ENCODE measurements at places on chromosomes 4 and X.
A peak's percentile ranks its signal among the peaks of the same experiment; 100 is the strongest.

DNA sequence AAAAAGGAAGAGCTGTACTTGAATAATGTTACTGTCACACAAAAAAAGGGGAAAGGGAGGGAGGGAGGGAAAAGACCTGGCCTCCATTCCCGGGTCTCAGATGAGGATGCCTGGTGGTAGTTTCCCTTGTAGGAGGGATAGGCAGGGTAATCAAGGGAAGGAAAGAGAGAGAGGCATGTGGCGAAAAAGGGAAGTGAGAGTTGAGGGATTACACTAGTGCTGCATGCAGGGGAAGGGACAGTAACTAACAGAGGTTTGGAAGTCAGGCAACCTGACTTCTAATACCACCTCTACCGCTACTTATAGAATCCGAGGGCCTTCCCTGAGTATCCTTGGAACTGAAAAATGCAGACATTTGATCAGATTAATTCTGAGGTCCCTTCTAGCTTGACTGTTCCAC lies 821.7 kb upstream of the FTHL17 start:
- DNase-seq = no peak

DNA sequence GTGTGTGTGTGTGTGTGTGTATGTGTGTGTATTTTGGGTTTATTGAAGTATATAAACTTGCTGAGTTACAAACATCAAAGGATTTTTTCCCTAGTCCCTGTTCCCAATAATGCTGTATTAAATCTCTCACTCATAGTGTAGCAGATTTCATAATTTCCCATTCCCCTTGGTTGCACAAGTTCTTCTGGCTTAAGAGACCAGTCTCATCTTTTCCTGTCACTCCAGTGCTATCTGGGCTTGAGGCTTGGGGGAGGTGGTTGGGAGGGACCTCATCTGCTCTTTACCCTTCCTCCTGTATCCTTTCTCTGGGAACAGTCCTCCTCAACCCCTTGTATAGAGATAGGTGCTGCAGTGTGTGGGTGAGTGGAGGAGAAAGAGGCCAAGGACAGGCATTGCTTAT lies 285.4 kb upstream of the BOD1L1 start:
- no peak for DNase-seq

DNA sequence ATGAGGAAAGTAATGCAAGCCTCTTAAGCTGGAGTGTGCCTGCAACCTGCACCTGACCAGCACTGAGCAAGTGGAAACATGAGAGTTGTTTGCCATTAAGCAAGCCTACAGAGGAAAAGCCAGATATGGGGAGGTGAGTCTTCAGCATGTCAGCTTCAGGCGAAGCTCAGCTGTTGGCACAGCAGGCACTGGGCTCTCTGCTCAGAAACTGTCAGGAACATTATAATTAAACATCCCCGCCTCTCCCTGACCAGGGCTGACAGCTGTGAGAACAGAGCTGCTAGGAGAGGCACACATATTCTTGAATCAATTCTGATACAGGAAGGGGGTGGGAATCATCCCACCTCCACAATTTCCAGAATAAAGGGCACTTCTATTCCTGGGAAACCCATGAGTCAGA lies 19.0 kb upstream of the DCX start:
- no peak for DNase-seq

GRCh38 chrX:39823854-39824253 lies 273.9 kb downstream of the BCOR start:
- DNase-seq = no peak

GRCh38 chrX:121008920-121009319 lies 23.4 kb upstream of the CT47A1 start:
- no peak for DNase-seq

- peak; percentile 78 for DNase-seq
These were observed 1.1 kb upstream of the CHIC2 start for GRCh38 chr4:54065282-54066087.

DNA sequence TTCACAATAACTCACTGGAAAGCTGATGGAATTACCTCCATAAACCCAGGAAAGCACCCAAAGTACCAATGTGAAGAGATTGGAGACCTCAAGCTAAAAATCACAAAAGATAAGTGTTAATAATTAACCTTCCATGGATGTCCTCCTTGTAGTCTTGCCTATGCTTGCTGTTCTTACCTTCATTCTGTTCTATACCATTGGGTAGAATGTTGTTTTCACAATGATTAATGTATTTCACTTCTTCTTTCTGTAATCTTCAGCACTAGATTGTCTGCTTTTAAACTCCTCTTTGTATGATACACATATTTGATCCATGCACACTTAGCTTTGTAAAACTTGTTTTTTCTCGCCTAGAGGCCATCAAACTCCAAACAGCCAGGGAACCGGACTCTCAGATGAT lies 570.3 kb downstream of the RAPGEF2 start:
- no peak for DNase-seq

DNA sequence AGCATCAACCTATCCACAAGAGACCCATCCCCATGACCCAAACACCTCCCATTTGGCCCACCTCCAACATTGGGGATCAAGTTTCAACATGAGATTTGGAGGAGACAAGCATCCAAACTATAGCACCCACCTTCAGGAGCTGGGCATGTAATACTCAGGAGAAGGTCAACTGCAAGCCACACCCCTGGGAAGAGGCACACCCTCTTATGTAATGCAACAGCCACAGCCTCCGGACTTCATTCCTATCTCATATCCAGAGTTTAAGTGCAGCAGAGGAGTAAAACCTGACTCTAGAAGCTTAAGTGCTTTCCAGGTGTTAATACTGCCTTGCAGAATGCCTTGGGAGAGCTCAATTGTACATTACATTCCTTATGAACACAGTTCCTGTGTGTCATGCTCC lies 197.4 kb downstream of the PTTG2 start:
- peak; percentile 41 for DNase-seq

- no peak for DNase-seq
These were observed 11.1 kb upstream of the HS3ST1 start for GRCh38 chr4:11439836-11440235.

GRCh38 chrX:104284507-104284906 lies 29.8 kb upstream of the ESX1 start:
- DNase-seq = peak; percentile 30

- peak; percentile 23 for DNase-seq
These were observed 96.4 kb upstream of the HS3ST1 start for GRCh38 chr4:11525085-11525484.

DNA sequence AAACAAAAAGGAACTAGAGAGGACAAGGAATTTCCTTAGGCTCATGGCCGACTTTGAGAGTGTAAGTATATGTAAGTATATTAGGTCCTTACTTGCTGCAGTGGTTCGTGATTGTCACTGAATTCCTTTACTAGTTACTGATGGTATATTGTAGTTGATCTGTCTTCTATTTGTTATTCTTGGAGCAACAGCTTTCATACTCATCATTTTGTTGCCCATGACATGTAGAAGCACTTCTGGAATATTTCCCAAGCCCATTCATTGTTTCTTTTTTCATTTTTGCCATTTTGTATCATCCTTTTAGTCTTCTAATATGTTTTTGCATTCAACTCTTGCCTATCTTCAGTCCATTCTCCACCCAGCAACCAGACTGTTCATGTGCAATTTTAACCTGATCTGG lies 170.0 kb downstream of the ARHGAP10 start:
- no peak for DNase-seq

- DNase-seq = no peak
These were observed 398.8 kb upstream of the RPS6KA3 start for GRCh38 chrX:20665481-20665880.

DNA sequence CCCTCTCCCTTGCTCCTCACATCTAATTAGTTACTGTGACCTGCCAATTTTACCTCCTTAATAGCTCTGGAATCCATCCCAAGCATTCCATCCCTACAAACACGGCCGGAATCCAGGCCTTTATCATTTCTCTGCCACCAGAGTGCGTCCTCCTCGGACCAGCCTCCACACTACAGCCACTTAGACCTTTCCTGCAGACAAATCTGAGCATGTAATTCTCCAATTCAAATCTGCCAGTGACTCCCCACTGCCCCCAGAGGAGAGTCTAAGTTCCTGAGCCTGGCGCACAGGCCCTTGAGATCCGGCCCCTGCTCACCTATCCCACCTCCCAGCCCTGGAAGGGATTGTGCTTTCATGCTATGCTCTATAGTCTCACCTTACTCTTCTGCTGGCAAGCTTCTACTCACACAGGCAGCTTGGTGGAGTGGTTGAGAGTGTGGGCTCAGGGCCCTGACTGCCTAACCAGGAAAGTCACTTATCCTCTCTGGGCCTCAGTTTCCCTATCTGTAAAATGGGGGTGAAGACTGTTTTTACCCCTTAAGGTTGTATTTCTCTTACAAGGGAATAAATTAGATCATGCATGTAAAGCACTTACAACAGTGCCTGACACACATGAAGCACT lies 31.2 kb downstream of the PJA1 start:
- peak; percentile 76 for DNase-seq

GRCh38 chr4:188485906-188486305 lies 346.7 kb downstream of the TRIML1 start:
- no peak for DNase-seq

GRCh38 chr4:112222219-112222955 lies 9.2 kb upstream of the AP1AR start:
- no peak for DNase-seq

DNA sequence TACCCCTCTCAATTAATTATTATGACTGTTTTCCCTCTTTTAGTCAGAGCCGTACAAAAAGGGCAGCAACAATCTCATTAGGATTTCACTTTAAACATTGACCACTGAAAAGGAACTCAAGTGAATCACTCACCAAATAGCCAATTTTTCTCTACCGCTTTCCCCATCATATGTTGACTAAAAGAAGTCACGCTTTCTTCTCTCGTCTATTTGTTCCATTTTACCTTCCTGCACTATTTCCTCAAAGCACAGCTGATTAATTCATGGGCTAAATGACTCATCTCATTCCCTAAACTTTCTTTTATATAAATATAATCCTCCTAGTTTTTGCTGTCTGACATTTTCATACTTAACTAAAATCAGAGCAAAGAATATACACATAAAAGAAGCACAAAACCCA lies 8.2 kb downstream of the MID1 start:
- DNase-seq = peak; percentile 87

GRCh38 chr4:182254026-182254780 lies 11.0 kb downstream of the TENM3 start:
- DNase-seq = no peak

DNA sequence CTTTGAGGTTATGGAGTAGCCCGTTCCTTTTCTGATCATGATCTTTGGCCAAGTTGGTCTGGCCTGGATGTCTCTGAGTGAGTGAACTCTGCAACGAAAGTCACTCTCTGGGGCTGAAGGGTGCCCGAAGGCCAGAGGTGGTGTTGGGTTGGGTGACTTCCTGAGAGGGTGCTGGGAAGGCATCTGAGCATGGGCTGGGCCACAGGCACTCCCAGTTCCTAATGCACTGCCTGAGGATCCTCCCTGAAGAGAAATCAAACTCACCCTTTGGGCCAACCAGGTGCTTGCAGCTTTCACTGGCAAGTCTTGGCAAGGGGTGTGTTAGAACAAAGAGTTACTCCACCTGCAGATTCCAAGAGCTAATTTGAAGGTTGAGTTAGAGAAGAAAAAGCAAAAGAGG lies 66.4 kb upstream of the SCML1 start:
- no peak for DNase-seq

DNA sequence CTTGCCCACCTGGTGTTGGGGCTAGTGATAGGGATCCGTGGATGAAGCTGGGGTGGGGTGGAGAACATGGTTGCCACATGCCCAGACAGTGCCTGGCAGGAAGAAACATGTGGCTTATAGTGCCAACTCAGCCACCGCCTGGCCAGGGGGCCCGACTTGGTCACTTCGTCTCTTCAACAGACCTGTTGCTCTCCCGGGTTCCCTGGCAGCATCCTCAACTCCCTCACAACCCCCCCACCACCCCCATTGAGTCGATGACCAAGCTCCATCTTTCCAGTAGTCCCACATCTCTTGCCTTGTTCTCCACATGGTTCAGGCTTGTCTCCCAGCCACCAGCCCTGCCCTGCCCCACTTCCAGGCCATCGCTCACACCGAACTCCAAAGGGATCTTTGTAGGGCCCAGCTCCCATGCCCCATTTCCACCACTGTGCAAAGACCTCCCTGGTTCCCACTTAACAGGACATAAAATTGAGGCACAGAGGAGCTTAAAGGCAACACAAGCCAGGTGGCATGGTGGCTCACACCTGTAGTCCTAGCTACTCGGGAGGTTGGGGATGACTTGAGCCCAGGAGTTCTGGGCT lies 7.8 kb downstream of the PNCK start:
- no peak for DNase-seq

- peak; percentile 27 for DNase-seq
These were observed 14.8 kb downstream of the SOWAHB start for GRCh38 chr4:76883147-76883546.

DNA sequence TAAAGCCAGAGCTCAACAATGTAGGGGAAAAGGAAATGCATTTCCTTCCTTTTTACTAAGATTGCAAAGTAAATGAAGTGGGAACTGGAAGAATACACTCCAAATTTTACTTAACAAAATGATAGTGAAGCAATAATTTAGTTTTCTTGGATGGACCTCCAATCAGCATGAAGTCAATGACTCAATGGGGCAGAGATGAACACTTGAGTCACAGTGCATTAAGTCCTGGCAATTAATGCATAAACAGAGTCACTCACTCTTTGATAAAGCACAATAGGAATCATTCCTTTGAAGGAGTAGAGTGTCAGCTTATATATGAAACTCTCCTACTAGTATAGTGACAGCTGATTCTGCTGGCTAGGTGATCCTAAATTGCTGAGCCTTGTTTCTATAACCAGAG lies 66.7 kb upstream of the FRAS1 start:
- no peak for DNase-seq

Measured in M059J (cell line).